ENCODE measurements at places on chromosomes 13 and 19.

DNA sequence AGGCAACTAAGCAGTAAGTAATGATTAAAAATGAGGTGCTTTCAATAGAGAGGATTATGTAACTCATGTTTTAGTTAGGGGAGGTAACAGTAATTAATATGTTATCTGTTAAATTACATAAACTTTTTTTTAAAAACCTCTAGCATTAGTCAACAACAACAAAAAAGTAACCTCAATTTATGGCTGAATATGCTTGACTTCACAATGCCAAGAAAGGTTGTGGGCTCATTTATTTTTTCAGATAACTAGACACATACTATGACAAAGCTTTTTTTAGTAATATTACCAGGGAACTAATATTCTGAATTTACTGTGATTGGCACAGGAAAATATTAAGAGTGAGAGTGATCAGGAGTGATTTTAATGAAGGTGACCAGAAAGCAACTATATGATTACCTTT lies 54.9 kb downstream of the KCNRG start:
- DNase-seq = no peak

DNA sequence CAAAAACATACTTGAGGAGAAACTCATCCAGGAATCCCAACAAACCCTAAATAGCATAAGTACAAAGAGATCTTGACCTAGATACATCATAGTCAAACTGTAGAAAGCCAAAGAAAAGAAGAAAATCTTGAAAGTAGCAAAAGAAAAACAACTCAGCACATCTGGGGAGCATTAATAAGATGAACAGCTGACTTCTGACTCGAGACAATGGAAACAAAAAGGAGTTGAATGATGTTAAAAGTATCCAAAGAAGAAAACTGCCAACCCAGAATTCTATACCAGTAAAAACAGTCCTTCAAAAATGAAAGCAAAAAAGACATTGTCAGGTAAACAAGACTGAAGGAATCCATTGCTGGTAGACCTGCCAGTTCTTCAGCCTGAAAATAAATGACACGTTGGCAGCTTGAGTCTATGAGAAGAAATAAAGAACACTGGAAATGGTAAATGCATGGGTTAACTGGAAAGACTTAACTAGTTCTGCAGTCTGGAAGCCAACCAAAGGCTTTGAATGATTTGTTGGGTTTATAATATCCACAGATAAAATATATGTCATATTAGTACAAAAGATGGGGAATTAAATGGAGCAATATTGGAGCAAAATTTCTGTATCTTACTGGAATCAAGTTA lies 46.8 kb downstream of the TSSK6 start:
- DNase-seq = no peak

GRCh38 chr19:43936188-43936587 lies 1.1 kb upstream of the ZNF45 start:
- no peak for DNase-seq

GRCh38 chr19:55536366-55536765 lies 567 bp downstream of the SBK2 start:
- DNase-seq = no peak

DNA sequence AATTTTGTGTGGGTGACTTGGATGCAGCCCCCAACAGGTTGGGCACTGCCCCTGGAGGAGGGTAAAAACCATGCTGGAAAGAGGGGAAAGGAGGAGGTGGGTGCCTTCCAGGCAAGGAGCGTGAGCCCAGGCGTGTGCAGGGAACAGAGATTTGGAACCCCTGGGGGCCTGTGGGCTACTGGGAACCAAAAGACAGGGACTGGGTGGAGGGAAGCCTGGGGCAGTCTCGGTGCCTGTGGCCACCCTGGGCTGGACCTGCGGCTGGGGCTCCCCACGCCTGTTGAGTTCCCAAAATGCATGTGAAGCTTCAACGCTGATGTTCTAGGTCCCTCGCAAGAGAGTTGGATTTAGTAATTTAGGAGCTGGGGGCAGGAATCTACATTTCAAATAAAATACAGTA lies 24.8 kb downstream of the GGACT start:
- DNase-seq = no peak

DNA sequence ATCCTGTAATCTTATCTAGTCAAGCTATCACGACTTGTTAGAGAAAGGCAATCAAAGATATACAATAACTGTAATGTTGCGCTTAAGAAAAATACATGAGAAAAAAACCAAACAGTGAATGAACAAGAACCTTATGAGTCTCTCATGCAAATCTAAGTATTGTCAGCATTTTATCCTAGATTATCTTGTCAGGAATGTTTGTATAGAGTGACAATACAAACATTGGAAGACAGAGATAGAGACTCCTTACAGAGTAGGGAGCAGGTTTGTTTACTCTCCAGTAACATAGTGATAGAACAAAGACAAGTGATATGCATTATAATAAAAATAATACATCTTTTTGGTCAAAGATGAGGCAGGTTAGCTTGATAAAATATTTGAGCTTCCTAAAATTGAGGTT lies 444.8 kb downstream of the SLITRK5 start:
- DNase-seq = no peak

DNA sequence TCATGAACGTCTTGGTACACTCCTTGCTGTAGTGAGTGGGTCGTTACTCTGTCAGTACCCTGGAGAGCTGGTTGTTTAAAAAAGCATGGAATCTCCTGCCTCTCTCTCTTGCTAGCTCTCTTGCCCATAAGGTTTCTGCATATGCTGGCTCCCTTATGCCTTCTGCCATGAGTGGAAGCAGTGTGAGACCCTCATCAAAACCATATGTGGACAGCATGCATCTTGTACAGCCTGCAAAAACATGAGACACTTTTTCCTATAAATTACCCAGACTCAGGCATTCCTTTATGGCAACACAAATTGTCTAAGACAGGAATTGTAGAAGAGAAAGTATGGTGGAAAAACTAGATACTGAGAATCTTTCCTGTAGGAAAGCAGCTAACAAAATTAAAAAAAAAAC lies 516.3 kb downstream of the SLITRK6 start:
- DNase-seq = no peak

DNA sequence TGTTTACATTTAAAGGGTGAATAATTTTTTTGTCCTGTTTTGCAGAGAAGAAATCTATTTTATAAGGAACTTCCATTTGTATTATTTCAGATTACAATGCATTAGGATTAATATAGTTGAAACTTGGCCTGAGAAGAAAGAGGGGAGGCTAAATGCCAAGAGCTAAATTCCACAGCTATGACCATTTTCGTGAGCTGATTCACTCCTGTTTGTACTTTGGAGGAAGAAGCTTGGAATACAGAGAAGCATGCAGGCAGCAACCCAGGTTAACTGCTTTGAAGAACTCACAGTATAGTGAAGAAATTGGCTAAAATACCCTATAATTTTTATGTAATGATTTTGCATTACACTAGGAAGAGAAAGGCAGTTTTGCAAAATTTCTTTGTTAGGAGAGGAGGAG lies 309.4 kb upstream of the KLF12 start:
- DNase-seq = no peak

- DNase-seq = no peak
Observed at GRCh38 chr19:53308339-53308811, 25.2 kb upstream of the ZNF845 start.

DNA sequence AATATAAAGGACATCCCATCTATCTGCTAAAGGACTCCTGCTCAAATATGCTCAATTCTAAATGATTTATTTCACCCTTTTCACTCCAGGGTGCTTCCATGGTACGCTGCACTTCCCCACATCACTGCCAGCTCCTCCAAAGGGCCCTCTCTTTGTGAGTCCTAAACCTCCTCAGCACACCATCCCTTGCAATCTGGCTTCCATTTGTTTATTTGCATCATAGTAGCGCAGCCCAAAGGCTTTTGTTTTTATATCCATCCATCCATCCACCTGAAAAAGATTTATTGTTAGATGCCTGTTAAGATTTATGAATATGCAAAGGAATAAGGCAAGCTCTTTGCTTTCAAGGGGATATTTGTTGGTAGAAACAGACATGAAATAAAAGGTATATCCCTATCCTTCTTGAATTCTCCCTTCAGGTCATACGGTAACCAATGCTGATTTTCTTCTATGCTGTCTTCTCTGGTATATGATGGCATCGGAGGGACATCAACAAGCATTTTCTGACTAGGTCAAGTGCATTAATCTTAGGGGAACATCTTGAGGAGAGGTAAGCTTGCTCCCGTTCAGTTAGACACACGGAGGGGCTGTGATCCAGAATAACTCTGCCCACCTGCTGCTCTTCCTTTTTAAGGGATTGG lies 397.6 kb downstream of the LIG4 start:
- DNase-seq = no peak

GRCh38 chr13:31214435-31214834 lies 14.7 kb downstream of the B3GLCT start:
- DNase-seq = no peak

DNA sequence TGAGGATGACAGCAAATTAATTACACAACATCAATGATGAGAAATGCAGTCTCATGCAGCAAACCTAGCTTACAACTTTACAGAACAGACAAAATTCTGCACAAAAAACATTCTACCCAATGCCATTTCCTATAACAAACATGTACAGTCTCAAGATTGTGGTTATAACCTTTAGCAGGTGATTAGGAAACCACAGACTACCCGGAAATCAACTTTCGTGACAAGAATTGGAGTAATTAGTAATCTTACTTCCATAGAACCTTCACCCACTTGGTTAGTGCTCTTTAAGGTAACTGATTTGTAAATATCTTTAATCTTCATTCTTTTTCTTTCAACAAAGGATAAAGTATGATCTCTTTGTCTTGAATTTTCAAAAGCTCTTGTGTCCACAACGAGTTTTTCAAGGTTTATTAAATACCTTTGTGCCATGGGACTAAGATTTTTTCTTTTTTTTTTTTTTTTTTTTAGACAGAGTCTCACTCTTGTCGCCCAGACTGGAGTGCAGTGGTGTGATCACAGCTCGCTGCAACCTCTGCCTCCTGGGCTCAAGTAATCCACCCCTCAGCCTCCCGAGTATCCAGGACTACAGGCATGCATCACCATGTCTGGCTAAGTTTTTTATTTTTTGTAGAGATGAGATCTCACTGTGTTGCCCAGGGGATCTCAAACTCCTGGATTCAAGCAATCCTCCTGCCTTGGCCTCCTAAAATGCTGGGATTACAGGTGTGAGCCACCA lies 78.8 kb downstream of the MAP4K1 start:
- DNase-seq = no peak

GRCh38 chr19:17078920-17079709 lies 3.5 kb downstream of the MYO9B start:
- no peak for DNase-seq
